ENCODE measurements at places on chromosomes 1 and 21.

DNA sequence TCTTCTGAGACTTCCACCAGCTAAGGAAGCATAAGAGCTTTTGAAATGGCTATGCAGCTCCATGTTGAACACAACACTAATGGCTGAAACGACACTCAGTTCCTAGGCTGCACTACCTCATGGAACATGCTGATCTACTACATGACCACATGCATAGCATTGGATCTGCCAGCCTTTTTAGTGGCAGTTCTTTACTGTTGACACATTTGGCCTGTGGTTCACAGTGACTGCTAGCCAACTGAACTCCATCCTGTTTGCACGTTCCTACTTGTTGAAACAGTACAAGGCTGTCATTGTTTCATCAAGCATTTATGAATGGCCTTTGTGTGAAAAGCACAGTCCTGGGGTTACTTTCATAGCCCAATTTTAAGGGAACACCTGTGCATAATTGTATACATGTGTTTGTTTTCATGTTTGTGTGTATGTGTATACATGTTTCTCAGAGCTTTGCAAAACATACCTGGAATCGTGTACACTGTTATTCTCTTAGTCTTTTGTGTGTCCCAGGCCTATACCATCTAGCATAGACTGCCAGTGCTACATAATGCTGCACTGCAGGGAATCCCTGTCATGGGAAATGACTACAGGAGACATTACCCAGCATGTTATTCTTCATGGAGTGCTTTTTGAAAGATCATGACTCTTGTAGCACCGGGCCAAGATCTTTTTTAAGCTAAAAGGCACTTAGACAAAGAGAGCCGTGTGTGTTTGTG lies 179.6 kb upstream of the ESRRG start:
- DNase-seq: no peak

GRCh38 chr1:19507516-19507915 lies 22.2 kb upstream of the CAPZB start:
- DNase-seq: no peak

- no peak for DNase-seq
These were observed 95.0 kb downstream of the CACHD1 start for GRCh38 chr1:64564891-64565290.

GRCh38 chr1:19368964-19369363 lies 56.8 kb downstream of the SLC66A1 start:
- DNase-seq: no peak

- peak; percentile 11 for DNase-seq
These were observed 64.3 kb upstream of the TRABD2B start for GRCh38 chr1:48061162-48062136.

DNA sequence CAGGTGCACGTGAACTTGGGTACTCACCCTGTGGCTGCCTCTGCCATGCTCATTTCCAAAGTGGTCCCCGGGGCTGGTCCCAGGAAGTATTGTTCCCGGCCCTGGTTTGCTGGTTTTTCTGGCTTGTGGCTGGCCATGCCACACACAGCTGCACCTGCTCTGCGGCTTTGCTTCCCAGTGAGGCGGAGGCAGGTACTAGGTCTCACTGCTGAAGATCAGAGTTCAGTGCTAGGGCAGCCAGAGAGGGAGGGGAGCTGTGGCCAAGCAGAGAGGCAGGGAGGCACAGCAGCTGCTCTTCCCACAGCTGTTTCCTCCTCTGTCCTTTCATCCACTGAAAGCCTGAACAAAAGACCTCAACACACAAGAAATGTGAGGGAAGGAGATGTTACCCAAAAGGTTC lies 30.5 kb downstream of the ENO1 start:
- no peak for DNase-seq

DNA sequence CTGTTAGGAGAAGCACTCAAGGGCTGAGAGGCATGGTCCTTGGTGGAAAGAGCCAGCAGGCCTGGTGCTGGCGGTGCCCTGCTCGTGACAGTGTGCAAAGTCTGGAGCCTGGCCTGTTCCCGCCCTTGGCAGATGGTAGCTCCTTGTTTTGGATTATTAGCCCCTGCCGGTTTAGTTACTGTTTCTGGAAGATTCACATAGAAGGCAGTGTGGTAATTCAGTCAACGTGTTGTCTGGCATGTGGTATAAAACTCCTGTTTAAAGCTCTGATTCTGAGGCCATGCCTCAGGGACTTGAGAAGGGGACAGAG lies 6.8 kb downstream of the PKNOX1 start:
- DNase-seq: no peak

GRCh38 chr1:34684266-34684665 lies 70.6 kb upstream of the GJB5 start:
- DNase-seq: peak; percentile 2

DNA sequence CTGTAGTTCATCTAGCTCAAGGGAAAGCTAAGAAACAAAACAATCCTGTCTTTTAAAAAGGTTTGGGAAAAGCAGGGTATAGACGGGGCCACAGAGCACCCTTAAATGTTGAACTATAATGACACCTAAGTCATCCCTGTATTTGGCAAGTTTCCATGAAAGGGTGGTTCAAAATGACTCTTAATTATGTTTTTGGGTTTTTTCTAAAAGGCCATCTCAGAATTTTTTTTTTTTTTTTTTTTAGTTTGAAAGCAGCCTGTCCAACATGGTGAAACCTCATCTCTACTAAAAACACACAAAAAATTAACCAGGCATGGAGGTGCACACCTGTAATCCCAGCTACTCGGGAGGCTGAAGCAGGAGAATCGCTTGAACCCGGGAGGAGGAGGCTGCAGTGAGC lies 22.2 kb downstream of the TOMM20 start:
- no peak for DNase-seq

DNA sequence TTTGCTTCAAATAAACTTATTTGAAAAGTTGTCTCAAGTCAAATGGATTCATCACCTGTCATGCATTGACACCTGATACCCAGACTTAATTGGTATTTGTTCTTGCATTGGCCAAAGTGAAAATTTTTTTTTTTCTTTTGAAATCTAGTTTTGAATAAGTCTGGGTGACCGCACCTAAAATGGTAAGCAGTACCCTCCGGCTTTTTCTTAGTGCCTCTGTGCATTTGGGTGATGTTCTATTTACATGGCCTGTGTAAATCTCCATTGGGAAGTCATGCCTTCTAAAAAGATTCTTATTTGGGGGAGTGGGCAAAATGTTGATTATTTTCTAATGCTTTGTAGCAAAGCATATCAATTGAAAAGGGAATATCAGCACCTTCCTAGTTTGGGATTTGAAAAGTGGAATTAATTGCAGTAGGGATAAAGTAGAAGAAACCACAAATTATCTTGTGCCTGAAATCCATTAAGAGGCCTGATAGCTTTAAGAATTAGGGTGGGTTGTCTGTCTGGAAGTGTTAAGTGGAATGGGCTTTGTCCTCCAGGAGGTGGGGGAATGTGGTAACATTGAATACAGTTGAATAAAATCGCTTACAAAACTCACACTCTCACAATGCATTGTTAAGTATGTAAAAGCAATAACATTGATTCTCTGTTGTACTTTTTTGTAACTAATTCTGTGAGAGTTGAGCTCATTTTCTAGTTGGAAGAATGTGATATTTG lies 11.9 kb downstream of the TARDBP start:
- DNase-seq: no peak

GRCh38 chr1:246404078-246404477 lies 103.0 kb downstream of the SMYD3 start:
- no peak for DNase-seq
